Putamen (tissue), 1 donor: ENCODE measurements at places on chromosomes 6 and 20.
A peak's percentile ranks its signal among the peaks of the same experiment; 100 is the strongest.

DNA sequence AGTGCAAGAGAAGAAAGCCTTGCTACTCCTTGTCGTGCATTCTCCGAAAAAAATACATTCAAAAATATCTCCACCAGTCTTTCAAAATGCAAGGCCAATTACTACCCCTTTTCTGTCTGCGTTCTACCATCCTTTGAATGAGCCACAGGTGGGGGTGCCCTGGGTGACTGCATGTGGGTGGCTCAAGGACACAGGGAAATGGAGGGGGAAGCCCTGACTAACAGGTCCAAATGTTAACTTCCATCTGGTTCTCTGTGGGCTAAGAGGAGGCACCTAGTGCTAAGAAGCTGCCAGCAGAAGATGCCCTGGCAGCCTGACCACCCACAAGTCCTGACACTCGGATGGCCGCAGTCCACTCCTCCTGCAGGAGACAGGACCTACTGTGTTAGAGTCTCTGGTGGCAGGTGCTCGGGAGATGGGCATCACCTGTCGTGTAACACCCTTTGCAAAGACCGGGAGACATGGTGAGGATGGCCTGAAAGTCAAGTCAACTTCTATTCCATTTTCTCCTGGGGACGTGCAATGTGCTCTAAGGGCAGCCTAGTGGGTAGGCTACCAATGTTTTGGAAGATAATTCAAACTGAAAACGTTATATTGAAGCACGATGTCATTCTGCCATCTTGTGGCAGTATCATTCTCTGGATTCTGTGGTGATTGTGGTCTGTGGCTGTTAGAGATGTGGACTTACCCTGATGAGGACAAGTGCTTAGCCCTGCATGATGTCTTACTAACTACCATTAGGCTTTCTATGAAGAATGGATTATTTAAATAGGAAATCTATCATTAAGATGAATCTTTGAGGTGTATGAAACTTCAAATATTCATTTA is 27.4 kb upstream of the IGF2R start:
- peak; percentile 13 for DNase-seq

DNA sequence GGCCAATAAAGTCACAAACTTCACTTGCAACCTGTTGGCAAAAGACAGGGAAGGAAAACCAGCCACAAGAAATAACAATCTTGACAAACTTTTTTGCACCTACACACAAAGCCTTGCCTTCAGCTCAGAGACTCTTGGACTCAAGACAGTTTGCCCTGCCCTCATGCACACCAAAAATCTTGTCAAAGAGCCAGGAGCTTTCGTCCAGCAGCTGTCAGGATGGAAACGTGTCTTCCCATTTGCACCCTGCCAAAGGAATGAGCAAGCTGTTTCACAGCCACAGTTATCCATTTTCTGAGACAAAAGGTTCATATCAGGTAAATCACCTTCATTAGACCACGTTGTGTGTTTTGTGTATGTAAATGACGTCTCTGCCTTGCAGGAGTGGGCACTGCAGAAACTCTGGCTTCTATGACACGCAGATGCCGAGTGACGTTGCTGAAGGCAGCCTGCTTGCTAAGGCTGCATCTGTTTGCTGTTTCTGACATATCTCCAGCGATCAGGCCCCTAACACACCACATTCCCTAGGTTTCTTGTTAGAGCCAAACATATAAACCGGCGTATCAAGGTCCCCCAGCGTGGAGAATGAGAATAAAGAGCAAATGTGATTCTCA is 193.4 kb downstream of the SYNDIG1 start:
- no peak for DNase-seq

GRCh38 chr6:110543106-110543505 is 66.7 kb upstream of the SLC22A16 start:
- DNase-seq = peak; percentile 74

- peak; percentile 94 for DNase-seq
Observed at GRCh38 chr20:57103146-57103800, 163.2 kb downstream of the BMP7 start.

DNA sequence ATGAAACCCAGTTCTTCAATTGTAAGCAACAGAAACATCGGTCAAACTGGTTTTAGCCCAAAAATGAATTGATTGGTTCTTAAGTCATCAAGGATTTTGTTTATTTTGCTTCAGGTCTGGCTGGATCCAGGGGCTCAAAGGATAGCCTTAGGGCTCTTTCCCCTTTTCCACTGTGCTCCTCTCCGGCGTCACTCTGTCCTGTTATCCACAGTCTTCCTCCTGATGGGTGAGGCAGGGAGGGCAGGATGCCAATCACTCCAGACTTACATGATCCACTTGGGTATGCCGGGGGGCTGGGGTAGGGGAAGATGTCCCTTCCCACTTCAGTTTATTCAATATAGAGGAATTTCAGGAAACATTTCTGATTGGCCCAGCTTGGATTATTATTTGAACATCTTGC is 40.0 kb downstream of the PLAGL2 start:
- no peak for DNase-seq

GRCh38 chr6:149921361-149921760 is 1.6 kb downstream of the RAET1G start:
- no peak for DNase-seq

DNA sequence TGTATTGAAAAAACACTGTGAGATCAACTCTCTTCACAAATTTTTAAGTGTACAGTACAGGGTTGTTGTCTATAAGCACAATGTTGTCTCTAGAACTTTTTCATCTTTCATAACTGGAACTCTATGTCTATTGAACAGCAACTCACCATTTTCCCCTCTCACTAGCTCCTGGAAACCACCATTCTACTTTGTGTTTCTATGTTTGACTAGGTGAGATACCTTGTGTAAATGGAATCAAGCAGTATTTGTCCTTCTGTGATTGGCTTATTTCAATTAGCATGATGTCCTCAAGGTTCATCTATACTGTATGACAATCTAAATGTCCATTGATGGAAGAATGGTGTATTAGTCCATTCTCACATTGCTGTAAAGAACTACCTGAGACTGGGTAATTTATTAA is 210.1 kb upstream of the FUT9 start:
- no peak for DNase-seq

DNA sequence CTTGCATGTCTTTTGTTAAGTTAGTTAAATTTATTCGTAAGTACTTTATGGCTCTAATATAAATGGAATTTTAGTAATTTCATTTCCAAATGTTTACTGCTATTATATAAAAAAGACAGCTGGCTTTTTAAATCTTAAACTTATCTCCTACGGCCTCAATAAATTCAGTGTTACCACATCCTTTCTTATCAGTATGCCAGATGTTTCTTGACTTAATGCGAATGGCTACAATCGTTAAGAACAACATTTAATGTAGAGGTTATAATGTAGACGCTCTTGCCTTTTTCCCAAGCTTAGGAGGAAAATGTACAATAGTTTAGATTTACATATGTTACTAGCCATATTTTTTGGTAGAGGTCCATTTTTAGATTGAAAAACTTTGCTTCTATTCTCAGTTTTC is 659.4 kb downstream of the TENT5A start:
- no peak for DNase-seq

- no peak for DNase-seq
Observed at GRCh38 chr6:161143663-161144430, 130.0 kb downstream of the AGPAT4 start.

GRCh38 chr6:40958738-40959137 is 80.3 kb downstream of the UNC5CL start:
- no peak for DNase-seq

DNA sequence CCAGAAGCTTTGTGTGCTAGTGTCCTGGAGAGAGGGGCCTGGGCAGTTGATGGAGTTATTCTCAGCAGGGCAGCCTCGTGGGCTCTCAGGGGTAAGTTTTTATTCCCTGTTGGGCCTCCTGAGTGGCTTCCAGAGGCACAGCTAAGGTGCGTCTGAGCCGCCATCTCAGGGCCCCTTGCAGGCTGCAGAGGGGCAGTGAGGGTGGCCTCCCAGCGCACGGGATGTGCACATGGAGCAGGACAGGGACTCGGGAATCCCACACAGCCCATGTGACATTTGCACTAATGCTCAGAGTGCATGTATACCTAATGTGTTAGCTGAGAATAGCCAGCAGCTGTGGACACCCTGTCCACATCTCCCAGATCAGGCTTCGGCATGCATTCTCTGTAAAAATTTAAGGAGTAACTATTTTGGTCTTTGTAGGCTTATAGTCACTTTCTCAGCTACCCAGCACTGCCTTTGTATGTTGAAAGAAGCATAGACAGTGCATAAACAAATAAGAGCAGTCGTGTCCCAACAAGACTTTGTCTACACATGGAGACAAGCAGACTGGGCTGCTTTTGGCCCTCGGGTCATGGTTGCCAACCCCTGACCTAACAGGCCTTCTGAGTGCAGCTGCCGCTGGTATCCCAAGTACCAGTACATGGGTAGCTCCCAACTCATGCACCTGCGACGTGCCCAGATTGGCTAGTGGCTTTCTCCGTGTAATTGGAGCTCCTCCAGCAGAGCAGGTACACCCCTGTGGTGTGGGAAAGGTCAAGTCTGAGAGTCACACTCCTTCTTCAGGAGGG is 18.6 kb upstream of the CST9L start:
- DNase-seq = no peak

GRCh38 chr20:11344939-11345338 is 572.8 kb upstream of the BTBD3 start:
- DNase-seq = no peak

DNA sequence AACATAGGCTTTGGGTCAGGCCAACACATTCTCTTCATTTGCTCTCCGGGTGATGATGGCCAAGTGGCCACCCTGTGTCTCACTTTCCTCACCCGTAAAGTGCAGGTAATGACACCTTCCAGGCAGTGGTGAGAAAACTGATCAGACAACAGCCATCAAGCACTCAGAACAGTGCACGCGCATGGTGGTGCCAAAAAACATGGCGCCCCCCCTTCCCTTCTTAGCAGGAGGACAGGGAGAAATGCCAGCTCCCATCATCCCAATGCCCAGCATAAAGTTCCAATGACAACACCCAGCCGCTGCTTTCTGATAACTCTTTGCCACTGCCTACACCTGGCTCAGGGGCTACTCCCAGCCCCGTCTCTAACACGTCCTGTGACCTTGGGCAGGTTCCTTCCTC is 8.4 kb downstream of the BPIFB1 start:
- no peak for DNase-seq

GRCh38 chr6:158707120-158707820 is 57.4 kb downstream of the SYTL3 start:
- DNase-seq = no peak

DNA sequence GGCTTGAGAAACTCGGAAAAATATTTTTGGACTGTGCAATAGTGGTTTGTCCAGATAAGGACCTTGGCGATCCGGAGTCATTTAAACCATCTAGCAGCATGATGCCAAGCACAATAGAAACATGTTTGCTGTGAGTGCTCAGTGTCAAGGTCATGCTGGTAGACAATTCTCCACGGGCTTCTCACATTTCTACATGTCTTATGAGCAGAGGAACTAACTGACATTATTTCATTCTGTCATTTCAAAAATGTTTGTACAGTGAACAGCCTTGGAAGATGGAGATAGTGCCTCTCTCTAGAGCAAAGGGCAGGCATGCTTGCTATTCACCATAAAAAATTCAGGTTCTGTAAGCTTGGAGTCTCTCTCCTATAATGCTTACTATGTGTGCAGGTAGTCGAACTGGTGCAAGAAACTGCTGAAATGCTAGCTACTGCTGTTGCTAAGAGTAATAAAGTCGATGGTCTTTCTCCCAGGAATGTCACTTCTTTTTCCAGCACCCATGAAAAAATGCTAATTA is 25.4 kb upstream of the CCN2 start:
- DNase-seq = no peak

DNA sequence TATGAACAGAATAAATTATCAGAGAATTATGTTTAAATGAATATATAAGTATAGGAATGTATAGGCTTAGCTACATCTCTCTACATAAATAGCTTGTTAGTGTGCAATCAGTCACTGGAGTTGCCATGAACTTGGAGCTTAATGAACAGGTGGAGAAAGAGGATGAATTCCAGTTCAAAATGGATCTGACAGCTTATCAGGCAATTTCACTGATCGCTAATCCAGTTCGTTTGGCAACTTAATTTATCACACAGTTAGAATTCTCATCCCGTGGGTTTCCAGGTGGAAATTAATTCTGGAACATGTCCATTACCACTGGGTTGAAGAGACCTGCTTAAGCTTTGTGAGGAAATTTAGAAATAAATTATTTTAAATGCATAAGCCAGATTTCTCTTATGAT is 118.1 kb downstream of the MACROD2 start:
- DNase-seq = no peak

GRCh38 chr6:53239526-53239925 is 90.9 kb upstream of the GCM1 start:
- DNase-seq = no peak

- DNase-seq = no peak
Observed at GRCh38 chr6:42279966-42280629, 62.4 kb upstream of the MRPS10 start.

GRCh38 chr20:45510242-45510862 is 5.1 kb downstream of the SPINT3 start:
- no peak for DNase-seq

GRCh38 chr6:5582762-5583161 is 321.4 kb downstream of the FARS2 start:
- no peak for DNase-seq

GRCh38 chr20:50344232-50345071 is 153.8 kb downstream of the CEBPB start:
- no peak for DNase-seq
